Pericardium fibroblast (primary cell): ENCODE measurements at places on chromosomes 2 and 18. TPM values are rescaled to one million over a fixed set of nuclear protein-coding genes. Genes with fewer than 3 reads are reported as not detected.

Gene BOLL
- total RNA-seq: not detected in 2 replicates

Gene LYG2
- not detected in 2 replicates for total RNA-seq

Gene ERICH2
- 0.34 TPM in 1 of 2 replicates, not detected in the other for total RNA-seq

Gene CCDC68
- 2.5 and 4.5 TPM in 2 replicates for total RNA-seq

Gene GRP
- total RNA-seq: not detected in 2 replicates

Gene ARL4C
- 3.5 and 4.2 TPM in 2 replicates for total RNA-seq

Gene LOXL3
- 7.3 and 23.7 TPM in 2 replicates for total RNA-seq

Gene SERPINB3
- total RNA-seq: not detected in 2 replicates

Gene CAPN14
- 0.09 TPM in 1 of 2 replicates, not detected in the other for total RNA-seq

Gene DSG1
- not detected in 2 replicates for total RNA-seq

Gene PLCL1
- 5.8 and 5.9 TPM in 2 replicates for total RNA-seq

Gene KCNF1
- total RNA-seq: not detected in 2 replicates

Gene TEX51
- total RNA-seq: not detected in 2 replicates

Gene NT5DC4
- total RNA-seq: not detected in 2 replicates

Gene KCNK3
- total RNA-seq: 0.09 and 1.6 TPM in 2 replicates

Gene PRSS56
- not detected in 2 replicates for total RNA-seq

Gene RTP5
- total RNA-seq: not detected in 2 replicates

Gene CLEC4F
- not detected in 2 replicates for total RNA-seq

Gene SLC30A3
- not detected in 2 replicates for total RNA-seq

Gene HADHB
- total RNA-seq: 101 and 104 TPM in 2 replicates

Gene CRYGD
- total RNA-seq: not detected in 2 replicates

Gene RGPD4
- total RNA-seq: not detected in 2 replicates

Gene IHH
- total RNA-seq: 0.12 TPM in 1 of 2 replicates, not detected in the other
